Right ventricle myocardium superior (tissue), 1 donor: ENCODE measurements at places on chromosomes 13 and 19. TPM values are rescaled to one million over a fixed set of nuclear protein-coding genes. Genes with fewer than 3 reads are reported as not detected.
A peak's percentile ranks its signal among the peaks of the same experiment; 100 is the strongest.

Gene RGS9BP
- 14.3 TPM for total RNA-seq

Gene LILRA5
- total RNA-seq: 1.3 TPM

Gene ZNF230
- 2.7 TPM for total RNA-seq

Gene MTUS2
- total RNA-seq: 118 TPM

Gene PROZ
- not detected for total RNA-seq

Gene MYO16
- total RNA-seq: 1.2 TPM

Gene OR7D2
- total RNA-seq: 0.22 TPM

Gene TRPC4
- total RNA-seq: 2.3 TPM

Gene IFI30
- 23.1 TPM for total RNA-seq

DNA sequence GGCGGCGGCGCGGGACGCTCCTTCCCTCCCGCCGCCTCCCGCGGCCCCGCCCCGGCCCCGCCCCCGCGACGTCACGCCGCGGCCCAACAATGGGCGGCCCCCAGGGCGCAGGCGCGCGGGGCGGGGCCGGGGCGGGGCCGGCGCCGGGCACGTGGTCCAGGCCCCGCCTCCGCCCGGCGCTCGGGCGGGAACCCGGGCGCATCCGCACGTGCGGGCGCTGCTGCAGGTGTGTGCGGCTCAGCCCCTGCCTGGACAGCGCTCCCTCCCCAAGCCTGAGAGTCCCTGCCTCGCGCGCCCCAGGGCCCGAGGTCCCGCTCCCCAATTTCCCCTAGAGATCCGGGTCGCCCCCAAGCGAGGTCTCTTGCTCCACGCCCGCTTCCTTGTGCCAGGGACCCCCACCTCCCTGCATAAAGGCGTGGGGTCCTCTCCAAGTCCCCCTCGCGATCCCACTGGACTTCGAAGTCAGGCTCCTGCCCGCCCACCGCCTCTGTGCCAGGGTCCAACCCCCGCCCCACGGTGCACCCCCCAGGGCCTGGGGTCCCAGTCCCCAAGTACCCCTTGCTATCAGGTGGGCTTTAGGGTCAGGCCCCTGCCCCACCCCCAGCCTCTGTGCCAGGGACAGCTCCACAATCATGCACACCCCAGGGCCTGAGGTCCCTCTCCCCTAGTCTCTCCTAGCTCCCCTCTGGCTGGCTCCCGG, at the start of gene MEX3D:
TSS of gene MEX3D (minus strand) at position 6 of the 700 bp plus-strand sequence. CDS start 267 bp downstream, outside the sequence.
- peak; percentile 86 for DNase-seq

DNA sequence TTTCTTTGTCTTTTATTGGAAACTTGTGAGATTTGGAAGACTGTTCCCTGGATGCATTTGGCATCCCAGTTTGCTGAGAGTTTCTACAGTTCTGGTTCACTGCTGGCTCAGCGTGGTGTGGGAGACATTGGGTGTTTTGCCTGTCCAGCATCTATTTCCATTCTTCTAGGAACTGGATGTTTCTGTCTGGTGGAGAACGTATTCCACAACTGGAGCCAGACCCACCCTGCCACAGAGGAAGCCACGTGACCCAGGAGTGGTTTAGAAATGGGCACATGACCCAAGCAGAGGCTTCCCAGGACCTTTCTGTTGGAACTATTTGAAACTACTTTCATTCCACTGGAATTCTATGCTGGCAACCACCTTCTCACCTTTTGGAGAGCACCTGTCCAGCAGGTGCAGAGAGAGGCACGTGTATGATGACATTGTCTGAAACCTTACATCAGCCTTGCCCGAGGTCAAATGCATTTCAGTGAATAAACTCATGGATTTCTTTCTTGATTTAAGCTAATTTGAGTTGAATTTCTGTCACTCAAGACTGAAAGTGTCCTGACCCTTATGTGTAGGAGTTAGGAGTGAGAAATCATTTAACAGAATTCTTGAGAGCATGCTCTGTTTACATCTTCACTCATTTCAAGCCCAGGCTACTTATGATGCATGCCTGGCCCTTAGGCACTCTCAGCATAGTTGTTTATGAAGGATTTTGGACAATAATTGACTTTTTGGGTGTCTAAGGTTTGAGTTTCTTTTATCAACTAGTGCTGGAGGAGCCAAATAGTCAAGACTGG, 121.8 kb downstream of the AKAP11 start:
- DNase-seq: no peak

- no peak for DNase-seq
Observed at GRCh38 chr19:1387684-1388636, 4.3 kb downstream of the NDUFS7 start.

- DNase-seq: no peak
Observed at GRCh38 chr19:46202872-46203860, 26.4 kb upstream of the IGFL1 start.

DNA sequence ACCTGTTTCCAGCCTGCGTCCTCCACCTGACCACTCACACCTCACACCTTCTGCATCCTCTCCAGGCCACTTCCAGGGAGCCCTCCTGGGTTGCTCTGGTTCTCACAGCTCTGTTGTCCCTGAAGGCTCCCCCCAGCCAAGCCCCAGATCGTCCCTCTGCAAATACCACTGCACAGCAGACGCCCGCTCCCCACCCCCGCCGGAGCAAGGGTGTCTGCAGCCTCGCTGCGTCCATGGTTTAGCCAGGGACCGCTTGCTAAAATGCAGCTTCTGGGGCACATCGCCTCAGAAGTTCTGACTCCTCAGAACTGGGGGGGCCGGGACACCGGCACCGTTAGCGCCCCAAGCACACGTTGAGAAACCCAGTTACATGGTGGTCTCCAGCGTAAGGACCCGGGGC, 983 bp downstream of the LINGO3 start:
- no peak for DNase-seq

DNA sequence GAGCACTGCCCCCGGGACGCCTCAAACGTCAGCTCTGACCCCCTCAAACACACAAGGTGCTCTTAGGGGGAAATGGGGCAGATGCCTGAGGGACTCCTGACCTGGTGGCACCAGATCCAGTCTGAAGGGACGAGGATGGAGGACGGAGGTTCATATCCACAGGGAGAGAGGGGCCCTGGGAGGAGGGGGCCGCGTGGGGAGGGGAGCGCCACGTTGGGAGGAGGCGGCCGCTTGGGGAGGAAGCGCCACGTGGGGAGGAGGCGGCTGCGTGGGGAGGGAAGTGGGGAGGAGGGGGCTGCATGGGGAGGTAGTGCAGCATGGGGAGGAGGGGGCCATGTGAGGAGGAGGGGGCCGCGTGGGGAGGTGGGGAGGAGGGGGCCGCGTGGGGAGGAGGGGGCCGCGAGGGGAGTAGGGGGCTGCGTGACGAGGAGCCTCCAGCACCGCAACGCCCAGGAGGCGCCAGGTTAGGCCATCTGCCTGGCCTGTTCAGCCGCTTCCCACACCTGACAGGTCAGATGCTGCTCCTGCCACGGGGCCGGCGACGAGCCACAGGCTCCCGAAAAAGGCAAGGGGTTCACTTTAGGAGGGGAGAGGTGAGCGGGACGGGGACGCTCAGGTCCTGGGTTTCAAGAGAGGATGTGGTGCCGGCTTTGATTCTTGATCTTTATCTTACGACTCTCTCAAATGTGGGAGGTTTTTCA, 36.7 kb upstream of the C13orf46 start:
- DNase-seq: peak; percentile 18

- no peak for DNase-seq
Observed at GRCh38 chr19:33687481-33688170, 65.9 kb downstream of the CHST8 start.

DNA sequence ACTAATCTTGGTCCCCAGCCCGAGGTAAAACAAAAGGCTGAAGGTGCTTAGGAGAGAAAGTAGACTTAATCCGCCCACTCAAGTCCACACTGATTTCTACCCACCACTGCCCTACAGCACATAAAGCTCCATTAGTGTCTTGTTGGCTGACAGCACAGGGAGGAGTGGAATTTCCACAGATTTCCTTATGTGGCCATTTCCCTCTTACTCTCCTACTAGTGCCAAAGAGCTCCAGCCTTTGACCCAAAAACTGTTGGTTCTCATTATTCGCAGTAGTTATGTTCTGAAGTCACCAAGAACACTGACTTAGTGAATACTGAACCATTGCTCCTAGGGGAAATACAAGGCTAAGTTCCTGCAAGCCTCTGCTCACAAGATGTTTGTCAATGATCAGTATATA, 61.2 kb downstream of the RAB20 start:
- no peak for DNase-seq

- no peak for DNase-seq
Observed at GRCh38 chr19:4553092-4553695, 6.3 kb downstream of the SEMA6B start.

GRCh38 chr13:20291037-20291436, 58.9 kb upstream of the GJB6 start:
- DNase-seq: no peak

DNA sequence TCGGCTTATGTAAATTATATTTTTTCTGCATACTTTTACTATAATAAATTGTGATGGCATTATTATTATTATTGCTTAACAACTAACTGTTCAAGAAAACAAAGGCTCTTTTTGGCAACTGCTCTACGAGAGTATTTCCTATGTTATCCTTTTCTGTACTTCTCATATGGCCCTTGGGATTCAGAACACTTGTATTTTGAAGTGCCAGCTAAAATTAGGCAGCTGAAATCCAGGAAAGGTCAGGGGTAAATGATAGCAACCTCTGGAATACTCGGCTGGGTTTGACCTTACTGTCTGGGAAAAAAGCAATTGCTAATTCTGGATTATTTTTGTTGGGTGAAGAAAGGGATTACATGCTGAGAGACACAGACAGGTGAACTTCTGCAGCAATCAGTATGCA, 23.9 kb downstream of the EDNRB start:
- no peak for DNase-seq

DNA sequence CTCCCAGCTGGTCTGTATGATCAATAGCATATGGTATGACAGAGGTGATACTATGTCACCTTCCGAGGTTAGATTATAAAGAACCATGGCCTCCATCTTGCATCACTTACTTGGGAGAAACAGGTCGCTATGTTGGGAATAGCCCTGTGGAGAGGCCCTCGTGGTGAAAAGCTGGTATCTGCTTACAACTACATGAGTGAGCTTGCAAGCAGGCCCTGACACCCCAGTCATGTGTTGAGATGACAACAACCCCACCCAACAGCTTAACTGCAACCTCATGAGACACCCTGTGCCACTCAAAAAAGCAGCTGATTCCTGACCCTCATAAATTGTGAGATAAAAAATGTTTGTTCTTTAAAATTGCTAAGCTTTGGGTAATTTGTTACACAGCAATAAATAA, 18.8 kb downstream of the MTRF1 start:
- DNase-seq: no peak

- no peak for DNase-seq
Observed at GRCh38 chr19:2483484-2484151, 7.7 kb downstream of the GADD45B start.

DNA sequence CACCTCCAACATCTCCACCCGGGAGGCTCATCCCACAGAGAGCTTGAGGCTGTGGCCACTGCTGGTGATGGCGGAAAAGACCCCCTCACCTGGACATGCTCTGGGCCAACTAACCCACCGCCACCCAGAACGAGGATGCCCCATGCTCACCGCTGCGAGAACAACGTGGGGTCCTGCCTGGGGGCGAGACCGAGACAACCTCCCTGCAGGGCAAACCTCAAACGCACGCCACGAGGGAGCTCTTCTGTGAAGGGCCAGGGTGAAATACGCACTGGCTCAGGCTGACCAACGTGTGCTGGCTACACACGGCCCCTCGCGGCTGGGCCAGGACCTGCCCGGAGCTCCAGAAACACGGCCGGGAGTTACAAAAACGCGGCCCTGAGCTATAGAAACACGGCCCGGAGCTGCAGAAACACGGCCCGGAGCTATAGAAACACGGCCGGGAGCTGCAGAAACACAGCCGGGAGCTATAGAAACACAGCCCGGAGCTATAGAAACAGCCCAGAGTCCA, 19.0 kb upstream of the PLPP2 start:
- DNase-seq: no peak

DNA sequence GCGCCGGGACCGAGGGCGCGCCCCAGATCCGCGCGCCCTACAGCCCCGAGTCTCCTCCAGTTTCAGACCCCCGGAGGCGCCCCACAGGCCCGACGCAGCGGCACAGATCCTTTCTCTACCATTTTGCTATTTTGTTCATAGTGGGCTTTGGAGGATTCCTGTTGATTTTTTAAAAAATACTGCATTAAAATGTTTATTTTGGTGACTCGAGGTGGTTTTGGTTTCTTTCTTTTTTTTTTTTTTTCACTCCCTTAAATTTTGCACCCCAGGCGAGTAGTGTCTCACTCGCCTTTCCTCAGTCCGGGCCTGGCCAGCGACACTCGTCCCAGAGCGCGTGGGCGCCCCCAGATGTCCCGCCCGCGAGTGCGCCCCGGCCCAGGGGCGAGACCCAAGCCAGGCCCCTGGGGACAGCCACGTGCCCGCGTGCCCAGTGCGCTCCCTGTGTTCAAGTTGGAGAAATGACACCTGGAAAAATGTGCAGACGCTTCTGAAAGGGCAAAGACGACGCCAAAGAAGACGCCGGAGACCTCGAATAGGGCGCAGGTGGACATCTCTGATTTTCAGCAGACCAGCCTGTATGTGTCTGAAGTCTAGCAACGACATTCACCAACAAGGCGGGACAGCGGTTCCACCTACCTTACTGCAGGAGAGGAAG, 471 bp upstream of the INSR start:
- DNase-seq: peak; percentile 88

DNA sequence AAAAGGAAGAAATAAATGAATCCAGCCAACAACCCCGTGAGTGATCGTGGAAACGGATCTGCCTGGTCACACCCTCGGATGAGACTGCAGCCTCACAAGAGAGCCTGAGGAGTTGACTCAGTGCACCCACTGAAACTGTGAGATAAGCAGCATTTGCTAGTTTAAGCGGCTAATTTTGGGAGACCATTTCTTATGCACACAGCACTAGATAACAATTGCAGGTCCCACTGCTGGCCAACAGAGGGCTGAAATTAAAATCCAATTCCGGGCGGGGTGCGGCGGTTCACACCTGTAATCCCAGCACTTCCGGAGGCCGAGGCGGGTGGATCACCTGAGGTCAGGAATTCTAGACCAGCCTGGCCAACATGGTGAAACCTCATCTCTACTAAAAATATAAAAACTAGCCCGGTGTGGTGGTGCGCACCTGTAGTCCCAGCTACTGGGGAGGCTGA, 3.6 kb downstream of the UQCR11 start:
- DNase-seq: no peak

DNA sequence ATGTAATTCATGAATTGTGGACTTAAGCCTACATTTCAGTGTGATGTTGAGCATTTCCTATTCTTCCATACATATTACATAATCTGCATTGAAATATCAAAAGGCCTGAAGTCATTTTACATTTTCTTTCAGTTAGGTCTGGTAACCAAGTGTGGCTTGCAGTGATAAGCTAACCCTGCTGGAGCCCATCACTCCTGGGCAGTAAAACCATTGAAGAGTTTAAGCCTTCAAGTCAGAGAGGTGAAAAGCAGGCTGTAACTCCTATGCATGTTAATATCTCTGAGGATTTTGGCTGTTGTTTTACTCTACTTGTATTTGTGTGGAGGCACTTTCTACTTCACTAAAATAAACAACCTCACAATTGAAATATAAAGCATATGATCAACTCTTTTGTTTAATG, 248.8 kb downstream of the SLITRK5 start:
- no peak for DNase-seq

GRCh38 chr13:73412933-73413332, 354.1 kb downstream of the KLF5 start:
- DNase-seq: no peak

GRCh38 chr13:52879950-52880741, 31.7 kb upstream of the PCDH8 start:
- DNase-seq: no peak
